ENCODE measurements at places on chromosomes 6 and 20.

GRCh38 chr6:26312096-26312463, 52.9 kb upstream of the BTN3A2 start:
- no peak for DNase-seq

DNA sequence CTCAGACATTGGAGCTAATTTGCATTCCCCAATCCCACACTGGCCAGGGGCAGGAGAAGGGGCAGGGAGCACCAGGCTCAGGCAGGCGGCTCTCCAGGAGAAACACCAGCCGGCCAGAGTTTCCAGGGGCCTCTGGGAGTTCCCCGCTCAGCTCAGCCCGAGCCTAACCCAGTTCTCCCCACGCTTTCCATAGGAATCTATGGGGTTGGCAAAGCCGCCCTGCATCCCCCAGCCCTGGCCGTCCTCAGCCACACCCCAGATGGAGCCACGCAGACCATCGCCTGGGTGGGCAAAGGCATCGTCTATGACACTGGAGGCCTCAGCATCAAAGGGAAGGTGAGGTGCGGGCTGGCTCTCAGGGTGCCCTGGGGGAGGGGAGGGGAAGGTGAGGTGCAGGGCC, 8.2 kb downstream of the NPEPL1 start:
- no peak for DNase-seq

DNA sequence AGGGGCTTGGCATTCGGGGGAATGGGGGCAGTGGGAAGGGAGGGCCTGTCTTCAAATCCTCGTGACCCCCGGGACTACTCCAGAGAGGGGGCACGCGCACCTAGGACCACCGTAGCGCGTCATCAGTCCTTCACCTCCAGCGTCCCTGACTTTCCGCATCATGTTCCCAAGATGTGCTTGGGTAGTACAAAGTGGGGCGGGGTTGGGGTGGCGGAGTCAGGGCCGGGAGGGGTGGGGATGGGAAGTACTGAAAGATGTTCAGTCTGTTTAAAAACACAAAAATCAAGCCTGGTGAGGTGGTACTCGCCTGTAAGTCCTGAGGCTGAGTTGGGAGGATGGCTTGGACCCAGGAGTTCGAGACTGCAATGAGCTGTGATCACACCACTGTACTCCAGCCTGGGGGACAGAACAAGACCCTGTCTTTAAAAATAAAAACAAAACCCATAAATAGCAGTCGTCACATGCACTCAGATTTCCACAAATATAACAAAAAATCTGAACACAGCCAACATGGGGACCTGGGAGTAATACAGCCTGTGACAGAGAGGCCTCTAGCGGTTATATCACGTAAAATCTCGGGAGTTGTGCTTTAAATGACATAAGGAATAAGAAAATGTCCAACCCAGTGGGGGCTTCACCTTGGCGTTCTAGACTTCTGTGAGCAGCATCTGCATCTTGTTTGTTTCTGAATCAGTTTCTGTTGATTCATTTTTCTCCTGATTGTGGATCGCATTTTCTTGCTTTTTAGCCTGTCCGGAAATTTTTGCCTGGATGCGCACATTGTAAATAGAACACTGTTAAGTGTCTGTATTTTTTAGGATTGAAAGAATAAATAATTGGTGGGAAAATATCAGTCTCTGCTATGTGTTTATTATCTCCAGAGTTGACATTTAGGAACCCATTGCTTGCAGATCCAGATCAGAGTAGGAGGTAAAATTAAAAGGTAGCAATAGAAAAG, 698 bp upstream of the LRP11 start:
- DNase-seq: peak; percentile 53

DNA sequence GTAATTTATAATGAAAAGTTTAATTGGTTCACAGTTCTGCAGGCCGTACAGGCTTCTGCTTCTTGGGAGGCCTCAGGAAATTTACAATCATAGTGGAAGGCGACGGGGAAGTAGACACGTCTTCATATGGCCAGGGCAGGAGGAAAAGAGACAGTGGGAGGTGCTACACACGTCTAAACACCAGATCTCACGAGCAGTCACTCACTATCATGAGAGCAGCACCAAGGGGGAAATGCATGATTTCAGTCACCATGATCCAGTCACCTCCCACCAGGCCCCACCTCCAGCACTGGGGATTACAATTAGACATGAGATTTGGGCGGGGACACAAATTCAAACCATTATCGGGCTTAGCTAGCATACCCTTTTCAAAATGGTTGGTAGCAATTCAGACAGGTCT, 41.2 kb downstream of the EIF2S2 start:
- DNase-seq: no peak

DNA sequence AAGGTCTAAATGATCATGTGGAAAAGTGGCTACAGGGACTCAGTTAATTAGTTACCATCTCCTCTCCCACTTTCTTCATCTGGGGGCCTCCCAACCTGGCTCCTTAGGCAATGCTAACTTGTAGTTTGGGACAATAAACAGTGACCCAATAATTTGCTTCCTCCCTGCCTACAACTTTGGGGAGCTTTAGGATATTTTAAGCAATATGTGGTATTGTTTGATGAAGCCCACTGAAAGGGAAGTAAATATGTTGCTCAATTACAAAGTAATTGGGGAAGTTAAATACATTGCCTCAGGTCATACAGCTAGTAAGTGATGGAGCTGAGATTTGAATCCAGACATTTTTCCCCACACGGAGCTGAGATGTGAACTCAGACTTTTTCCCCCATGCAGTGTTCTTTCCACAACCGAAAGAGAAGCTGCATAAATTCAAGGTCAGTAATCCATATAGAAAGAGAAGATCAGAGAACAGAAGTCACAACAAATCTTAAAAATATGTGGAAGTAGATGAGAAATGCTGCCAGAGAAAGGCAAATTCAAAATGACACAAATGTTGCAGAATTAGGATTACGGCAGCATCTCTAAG, 26.6 kb downstream of the ZHX3 start:
- DNase-seq: no peak

- peak; percentile 80 for DNase-seq
Observed at GRCh38 chr20:25341716-25342680, 48.6 kb downstream of the ABHD12 start.

DNA sequence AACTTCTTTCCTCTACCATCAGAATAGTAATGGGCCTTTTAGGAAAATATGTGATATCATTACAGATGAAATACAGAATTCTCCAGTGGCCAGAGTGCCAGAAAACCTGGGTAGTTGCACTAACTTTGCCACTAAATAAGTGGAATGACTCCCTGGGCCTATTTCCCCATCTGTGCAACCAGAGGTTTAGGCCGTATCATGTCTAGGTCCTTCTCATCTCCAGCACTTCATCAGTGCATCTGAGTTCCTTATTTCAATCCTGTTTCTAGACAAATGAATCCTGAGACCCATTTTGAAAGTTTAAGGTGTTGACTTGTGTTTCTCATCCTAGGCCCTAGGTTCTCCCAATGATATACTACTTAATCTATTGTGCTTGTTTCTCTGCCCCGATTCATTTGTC, 236.2 kb downstream of the CD83 start:
- DNase-seq: no peak

- DNase-seq: no peak
Observed at GRCh38 chr20:38430679-38431325, 4.3 kb downstream of the SNHG17 start.

GRCh38 chr20:35891375-35891774, 62.9 kb downstream of the SCAND1 start:
- DNase-seq: no peak

- DNase-seq: no peak
Observed at GRCh38 chr6:133504158-133504557, 263.0 kb downstream of the EYA4 start.

- DNase-seq: no peak
Observed at GRCh38 chr20:57001126-57001767, 265.2 kb downstream of the BMP7 start.

GRCh38 chr6:167797476-167798265, 29.0 kb upstream of the AFDN start:
- no peak for DNase-seq

DNA sequence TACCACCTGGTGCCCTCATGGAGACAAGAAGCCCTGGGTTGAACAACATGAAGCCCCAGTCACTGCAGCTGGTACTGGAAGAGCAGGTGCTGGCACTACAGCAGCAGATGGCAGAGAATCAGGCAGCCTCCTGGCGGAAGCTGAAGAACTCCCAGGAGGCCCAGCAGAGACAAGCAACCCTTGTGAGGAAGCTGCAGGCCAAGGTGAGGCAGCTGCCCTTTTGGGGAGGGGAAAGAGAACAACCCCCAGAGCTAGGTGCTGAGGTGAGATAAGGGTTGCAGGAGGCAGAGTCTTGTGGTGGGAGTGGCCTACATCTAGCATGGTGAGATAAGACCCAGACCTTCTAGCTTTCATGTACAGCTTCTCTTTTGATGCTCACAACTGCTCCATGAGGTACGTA, 7.0 kb downstream of the CEP250 start:
- DNase-seq: no peak

DNA sequence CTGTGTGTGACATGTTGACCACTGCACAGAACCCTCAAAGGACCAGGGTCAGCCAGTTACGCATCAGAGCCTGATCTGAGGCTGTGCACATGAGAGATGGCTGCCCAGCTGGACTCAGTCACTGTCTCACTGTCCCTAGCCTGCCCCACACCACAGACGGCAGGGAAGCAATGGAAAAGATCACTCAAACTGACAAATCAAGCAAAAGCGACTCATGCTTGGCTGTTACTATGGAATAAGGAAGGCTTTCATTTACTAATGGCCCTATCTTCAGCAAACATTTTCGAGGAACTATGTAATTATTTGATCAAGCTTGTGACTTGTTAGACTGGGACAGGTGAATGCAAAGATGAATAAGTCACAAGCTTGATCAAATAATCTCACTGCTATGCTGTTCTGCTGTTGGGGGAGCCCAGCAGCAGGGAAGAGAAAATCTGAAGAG, 137.0 kb downstream of the SLC23A2 start:
- DNase-seq: no peak

- no peak for DNase-seq
Observed at GRCh38 chr6:10303608-10304506, 111.0 kb downstream of the TFAP2A start.

DNA sequence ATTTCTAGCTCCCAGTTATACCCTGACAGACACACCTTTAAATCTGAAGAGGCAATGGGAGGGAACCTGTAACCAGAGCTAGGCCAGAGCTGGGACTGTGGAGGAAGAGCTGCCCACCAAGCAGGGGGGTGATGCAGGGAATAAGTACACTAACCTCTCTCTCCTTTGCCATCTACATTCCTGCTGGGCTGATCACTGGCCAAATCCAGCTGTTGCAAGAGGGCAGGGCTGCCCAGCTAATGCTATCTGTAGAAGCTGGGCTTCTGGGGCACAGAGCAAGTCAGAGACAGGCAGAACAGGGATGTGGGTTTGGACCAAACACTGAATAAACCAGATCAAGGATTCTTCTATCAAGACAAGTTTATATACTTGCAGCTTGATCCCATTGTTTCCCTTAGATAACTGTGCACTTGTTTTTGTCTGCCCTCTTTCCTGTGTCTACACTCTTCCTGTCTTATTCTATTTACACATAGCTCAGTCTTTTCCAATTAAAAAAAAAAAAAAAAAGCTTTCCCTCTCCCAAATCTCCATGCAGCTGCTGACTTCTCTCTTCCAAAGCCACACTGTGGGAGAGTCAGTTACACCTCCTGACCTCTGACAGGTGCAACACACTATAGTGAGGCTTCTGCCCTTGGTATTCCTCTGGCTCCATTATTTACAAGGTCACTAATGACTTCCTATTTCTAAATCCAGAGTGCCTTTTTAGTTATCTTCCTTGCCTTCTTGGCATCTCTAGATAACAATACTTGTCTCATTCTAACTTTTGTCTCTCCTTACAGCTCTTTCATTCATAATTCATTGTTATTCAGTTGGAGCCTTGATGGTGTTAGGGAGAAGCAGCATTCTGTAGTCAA, 43.7 kb downstream of the TRIM38 start:
- DNase-seq: no peak

GRCh38 chr20:15622368-15622767, 950.9 kb downstream of the KIF16B start:
- DNase-seq: no peak

DNA sequence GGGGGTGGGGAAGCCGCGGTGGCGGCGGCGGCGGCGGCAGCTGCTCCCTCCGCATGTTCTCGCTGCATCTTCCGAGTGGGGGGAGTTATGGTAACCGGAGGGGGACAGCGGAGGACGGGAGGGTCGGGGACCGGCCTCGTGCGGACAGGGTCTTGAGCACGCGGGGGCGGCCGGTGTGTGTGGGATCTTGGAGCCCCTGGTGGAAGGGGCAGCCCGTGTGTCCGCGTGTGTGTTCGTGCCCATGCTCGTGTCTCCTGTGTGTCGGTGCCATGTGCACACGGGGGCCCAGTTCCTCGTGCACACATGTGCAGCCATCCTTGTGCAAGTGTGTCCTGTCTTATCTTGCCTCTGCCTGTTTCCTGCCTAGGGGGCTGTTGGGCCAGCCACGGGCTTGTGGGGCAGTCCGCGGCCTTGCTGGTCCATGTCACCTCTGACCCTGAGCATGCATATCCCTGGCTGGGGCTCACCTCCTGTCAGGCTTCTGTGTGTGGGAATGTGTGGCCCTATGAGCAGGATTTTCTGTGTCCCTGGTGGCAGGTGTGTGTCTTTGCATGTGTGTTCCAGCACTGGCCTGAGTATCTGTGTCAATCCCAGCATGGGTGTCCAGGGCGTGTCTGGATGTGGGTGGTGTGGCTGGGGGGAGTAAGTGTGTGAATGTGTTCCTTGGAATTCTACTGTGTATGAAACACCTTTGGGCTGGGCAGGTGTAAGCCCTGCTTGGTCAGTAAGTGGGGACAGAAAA, 8.5 kb downstream of the SYNGAP1 start:
- peak; percentile 42 for DNase-seq

GRCh38 chr6:128963561-128963960, 80.6 kb downstream of the LAMA2 start:
- DNase-seq: no peak

DNA sequence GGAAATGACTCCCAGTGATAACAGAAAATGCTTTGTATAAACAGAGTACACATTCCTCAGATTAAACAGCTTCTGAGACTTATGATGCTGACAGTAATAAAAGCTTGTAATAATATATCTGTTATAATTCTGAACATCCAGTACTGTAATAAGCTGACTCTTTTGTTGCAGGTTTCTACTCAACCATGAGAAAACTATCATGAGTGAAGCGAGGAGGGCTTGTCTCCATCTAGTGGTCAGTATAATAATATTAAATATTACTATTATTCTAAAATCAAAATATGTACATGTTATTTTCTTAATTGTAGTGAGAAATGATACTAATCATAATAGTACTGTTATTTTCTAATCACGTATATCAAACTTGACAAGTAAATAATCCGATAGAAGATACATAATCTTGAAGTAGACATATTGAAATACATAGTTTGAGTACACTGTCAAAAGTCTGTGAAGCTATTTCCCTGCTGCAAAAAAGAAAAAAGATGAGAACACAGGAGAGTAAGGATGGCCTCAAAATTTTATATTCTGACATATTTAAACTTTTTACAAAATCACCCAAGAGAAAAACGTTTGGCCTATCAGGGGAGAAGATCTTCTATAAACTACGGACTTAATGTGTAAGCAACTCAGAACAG, 183.1 kb downstream of the MOXD1 start:
- DNase-seq: peak; percentile 48

- no peak for DNase-seq
Observed at GRCh38 chr6:125787791-125788190, 3.0 kb upstream of the NCOA7 start.

- no peak for DNase-seq
Observed at GRCh38 chr6:34324738-34325444, 67.6 kb downstream of the NUDT3 start.
